ENCODE measurements at places on chromosomes 7 and 10.

DNA sequence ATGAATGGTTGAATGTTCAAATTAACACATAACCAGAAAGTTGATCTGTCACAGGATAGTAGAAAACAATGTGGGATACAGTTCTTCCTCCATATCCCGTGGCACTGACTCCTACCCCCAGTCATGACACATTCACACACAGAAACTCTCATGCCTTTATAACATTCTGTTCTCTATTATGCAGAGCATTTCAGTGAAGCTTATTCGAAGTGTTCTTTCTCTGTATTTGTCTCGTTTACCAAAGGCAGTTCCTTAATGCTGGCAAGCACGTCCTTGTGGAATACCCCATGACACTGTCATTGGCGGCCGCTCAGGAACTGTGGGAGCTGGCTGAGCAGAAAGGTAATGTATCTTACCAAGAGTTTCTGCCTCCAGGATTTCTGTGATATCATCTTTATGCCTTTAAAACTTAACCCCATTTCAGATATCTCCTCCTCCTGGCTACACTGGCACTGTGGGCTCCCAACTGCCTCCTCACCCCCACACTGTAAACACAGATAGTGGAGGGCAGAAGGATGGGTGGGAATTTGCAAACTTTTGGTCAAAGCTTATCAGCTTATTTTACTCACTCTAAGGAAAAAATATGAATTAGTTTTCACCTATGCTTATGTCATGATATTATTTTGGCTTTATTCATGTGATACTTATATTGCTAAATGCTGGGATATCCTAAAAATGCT lies 34.1 kb downstream of the BLVRA start:
- DNase-seq: no peak

DNA sequence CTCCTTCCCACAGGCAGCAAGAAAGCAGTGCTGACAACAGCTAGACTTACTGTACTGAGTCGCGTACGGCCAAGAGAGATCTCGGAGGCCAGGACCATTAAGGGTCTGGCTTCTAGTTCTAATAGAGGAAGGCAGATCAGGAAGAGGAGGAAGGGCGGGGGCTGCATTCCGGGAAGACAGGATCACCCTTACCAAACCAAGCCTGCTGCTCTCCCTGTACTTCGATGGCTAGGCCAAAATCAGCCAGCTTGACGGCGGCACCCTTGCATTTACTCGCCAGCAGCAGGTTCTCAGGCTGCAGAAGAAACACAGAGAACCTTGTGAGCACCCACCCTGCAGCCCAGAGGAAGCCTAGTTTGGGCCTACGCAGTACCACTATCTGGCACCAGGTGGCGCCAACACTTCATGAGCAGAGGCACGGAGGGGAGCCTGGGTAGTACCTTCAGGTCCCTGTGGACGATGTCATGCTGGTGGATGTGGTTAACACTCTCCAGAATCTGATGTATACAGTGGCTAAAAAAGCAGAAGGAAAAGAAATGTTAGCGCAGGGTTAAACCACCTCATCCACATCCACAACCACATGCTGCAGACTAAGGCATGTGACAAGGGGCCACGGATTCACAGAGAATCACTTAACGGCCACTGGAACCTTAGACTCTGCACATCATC lies 25.4 kb downstream of the CAMK2G start:
- DNase-seq: peak; percentile 87

DNA sequence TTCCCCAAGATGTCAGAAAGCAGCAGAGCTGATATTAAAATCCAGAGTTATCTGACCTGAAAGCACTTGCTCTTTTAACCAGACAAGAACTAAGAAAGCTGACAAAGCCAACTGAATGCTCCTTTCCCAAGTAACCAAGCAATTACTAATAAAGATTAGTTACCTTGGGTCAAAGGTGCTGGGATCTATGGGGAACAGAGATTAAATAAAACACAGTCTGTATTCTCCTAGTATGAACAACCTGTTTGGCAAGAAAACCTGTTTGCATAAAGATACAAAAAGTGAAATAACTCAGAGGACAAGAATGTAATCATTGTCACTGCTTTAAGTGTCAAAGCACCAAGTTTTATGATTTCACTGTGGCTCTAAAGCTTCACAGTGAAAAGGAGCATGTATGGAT lies 35.7 kb downstream of the ITPRID1 start:
- DNase-seq: no peak

GRCh38 chr7:148883266-148884048 lies 634 bp downstream of the EZH2 start:
- peak; percentile 39 for DNase-seq

- DNase-seq: peak; percentile 5
Measured at GRCh38 chr10:86286236-86287109, 80.1 kb downstream of the GRID1 start.

DNA sequence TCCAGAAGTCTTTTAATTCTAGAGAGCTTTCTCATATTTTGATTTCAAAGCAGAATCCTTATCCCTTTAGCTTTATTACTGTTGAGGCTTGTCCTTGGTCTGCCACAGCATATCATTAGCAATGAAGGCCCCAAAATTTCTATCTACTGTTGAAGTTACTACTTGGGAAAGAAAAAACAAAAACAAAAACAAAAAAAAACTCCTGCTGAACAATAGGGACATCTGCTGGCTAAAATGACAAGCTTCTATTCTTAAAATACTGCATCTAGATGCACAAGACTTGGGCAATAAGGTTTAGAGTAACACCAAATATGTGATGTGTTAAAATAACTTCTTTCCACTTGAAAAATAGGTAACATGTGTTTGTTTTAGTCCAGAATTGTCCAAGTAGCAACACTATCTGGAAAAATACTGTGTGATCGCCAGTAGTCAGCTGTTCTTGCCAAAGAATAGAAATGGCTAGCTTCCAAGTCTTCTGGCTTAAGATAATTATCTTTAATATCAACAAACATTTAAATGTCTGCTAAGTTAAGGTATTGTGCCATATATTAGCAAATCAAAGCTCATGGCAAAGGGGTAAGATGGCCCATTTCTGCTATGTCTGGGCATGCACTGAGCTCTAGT lies 3.8 kb upstream of the DMTF1 start:
- DNase-seq: no peak

- no peak for DNase-seq
Measured at GRCh38 chr10:72126184-72126871, 38.0 kb upstream of the SPOCK2 start.

- DNase-seq: no peak
Measured at GRCh38 chr7:84701524-84702306, 485.1 kb downstream of the SEMA3D start.

DNA sequence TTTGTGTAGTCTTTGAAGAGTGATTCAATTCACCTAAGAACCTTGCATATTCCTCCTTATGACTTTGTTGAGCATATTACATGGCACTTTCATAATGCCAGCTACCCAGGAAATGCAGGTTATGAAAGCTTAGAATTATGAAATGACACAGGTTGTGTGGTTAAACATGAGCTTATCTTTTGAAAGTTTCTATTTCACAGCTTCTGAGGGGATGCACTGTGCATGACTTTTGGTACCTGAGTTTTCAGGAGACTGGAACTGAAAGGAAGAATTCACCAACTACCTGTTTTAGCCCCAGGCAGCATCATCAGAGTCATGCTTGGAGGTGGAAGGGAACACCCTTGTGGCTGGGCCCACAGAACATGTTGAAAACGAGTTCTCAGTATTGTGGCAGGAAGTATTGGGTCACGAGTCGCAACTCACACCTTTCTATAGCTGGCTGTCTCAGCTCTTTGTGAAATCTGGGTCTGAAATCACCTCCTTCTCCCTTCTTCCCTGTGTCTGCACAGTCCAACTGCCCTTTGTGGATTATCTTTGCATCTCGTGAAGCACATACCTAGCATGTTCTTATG lies 228.2 kb downstream of the PTEN start:
- DNase-seq: peak; percentile 71

DNA sequence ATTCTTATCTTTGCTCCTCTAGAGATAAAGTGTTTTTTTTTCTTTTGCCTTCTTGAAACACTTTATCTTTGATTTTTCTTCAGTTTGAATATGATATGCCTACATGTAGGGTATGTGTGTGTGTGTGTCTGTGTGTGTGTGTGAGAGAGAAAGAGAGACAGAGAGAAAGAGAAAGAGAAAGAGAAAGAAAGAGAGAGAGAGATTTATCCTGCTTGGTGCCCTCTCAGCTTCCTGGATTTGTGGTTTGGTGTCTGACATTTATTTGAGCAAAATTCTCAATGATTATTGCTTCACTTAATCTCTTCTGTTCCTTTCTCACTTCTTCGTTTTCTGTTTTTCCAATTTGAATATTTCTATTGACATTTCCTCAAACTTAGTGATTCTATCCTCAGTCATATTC lies 60.3 kb downstream of the RAB18 start:
- DNase-seq: no peak

- DNase-seq: no peak
Measured at GRCh38 chr7:91267171-91267955, 3.1 kb downstream of the FZD1 start.

GRCh38 chr10:131670341-131670740 lies 230.5 kb upstream of the PPP2R2D start:
- DNase-seq: no peak

DNA sequence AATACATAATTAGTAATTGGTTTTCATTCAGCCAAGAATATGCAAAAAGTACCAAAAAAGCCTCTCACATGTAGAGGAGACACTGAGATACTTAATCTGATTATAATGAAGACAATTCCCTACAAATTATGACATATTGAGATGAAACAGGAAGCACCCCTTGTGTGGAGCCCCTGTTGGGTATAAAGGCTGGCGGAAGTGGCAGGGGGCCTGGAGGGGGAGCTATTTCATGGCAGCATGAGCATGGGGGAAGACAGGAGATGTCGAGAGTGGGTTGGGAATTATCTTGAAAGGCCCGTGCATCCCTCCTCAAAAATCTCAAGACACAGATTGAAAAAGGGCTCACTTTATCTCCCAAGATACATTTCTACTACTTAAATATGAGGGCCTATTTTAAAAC lies 96.9 kb downstream of the PIP4K2A start:
- no peak for DNase-seq

DNA sequence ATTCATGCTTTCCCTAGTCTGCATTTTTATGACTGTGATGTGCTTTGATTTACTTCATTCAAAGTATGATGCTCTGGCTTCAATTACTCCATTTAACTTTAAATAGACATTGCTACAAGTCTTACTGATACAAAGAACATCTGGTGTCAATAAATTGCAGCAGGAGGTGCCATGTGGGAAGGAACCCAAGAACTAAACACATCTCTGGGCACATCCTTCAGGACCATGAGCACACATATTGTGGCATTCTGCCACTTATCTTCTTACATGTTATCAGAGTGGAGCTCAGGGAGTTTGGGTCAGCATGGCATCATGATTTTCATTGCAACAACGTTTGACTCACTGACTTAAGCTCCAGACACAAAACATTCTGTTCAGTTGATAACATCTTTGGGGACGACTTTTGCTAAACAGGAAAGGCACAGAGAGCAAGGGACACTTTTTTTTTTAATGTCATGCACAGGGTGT lies 227.0 kb downstream of the DKK1 start:
- DNase-seq: no peak

DNA sequence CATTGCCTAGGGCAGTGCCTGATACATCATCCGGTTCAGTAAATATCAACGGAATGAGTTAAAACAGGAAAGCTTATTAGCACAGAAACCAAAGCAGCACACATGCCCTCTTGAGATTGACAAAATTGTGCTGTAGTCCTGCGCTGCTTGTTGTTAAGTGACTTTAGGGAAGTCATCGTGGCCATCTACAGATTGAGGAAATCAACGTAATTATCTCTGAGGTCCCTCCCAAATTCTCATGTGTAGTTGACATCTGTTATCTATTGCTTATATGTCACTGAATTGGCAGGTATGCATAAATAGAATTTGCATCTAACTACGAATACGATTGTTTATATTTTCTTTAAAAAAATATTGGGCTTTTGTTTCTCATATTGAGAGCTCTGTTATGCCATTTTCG lies 3.5 kb upstream of the GNB2 start:
- no peak for DNase-seq

- DNase-seq: no peak
Measured at GRCh38 chr10:10878963-10879362, 138.7 kb upstream of the CELF2 start.

DNA sequence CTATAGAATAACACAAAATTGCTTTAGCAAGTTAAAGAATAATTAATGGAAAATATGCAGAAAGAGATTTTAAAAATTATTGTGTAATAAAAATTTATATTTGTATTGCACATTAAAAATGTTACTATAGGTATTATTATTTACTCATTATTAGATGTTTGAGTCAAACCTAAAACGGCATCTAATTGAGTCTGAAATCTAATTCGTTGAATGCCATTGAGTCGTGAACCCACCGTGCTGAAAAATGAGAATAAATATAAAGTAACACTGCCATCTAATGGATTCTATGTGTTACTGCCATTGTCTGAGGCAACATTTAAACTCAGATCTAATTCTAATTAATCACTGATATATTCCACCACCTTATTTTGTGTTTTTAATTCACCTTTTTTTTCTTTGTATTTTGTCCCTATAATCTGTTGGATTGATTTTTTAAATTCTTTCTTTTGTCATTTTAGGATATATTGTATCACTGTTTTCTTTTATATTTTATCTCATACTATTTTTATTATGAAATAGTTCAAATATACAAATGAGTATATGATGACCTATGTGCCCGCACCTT lies 62.2 kb downstream of the SAMD9 start:
- DNase-seq: no peak

DNA sequence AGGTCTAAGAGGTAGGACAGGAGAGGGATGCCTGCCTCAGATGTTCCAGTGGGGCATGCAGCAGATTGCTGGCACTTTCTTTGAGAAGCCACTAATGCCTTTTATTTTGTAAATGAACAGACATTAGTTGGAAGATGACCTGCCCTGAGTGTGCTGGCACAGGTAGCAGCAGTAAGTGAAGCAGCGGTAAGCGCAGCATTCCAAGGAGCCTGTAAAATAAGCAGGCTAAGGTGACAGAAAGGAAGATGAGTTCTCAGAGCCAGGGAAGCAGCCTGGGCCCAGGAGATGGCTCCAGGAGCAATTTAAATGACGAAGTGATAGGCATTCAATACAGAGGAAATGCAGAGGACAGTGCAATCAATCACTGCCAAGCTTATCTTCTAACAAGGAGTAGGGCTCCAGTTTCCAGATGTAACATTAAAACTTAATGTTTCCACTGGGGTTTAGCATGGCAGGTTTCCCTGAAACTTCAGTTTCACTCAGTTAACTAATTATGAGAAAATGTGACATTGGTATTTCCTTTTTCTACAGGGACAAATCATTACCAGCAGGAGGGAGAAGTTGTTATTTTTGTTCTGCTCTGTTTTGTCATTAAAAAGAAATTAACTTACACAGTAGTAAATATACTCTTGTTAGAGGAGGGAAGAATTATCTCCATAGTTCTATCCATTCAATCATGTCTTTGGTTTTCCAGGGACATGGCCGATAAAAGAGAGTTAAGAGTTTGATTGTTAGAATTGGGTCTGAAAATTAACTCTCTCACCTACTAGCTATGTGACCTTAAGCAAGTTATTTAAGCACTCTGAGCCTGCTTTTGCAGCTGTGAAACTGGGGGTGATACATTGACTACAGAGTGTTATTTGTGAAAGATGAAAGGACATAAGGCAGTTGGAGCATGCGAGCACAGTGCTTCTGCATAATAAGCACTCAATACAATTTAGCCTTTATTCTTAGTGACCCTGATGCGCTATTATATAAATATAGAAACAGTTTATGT lies 96.6 kb upstream of the PTN start:
- no peak for DNase-seq
